Activated CD8-positive, alpha-beta memory T cell treated with anti-CD3 and anti-CD28 coated beads for 1 hour (primary cell): ENCODE measurements at places on chromosomes 7 and 10.

- DNase-seq: no peak
Observed at GRCh38 chr10:118339111-118339510, 3.0 kb downstream of the FAM204A start.

GRCh38 chr7:149104749-149105148 is 14.2 kb upstream of the ZNF786 start:
- DNase-seq: no peak

DNA sequence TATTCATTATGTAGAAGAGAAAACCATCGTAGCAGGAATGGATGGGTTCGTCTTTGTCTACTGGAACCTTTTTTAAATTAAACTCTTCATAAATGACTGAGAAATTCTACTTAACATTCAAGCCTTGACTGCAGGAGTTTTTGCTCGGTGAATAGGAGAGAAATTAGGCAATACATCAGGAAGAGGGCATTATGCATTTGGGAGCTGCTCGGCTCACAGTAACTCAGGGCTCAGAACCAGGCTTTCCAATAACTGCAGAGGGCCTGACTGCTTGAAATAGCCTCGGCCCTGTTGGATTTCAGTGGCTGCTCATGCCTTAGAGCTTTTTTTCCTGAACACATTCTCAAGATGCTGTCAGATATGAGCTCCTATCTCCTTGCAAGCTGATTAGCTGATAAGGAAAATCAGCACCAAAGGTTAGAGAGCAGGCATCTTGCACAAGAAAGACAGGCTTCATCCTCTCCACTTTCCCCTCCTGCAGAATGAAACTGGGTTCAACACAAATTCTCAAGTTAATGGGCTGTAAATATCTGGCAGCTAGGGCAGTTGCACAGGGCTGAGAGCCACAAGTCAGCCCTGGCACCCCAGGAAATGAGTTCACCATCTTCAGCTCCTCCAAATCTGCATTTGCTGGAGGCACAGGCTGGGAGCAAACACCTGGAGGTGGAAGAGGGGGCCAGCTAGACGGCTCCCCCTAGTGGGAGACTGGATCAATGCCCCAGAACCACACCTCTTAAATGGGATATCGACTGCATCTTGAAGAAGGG is 24.3 kb downstream of the TECTB start:
- peak; percentile 7 for DNase-seq

DNA sequence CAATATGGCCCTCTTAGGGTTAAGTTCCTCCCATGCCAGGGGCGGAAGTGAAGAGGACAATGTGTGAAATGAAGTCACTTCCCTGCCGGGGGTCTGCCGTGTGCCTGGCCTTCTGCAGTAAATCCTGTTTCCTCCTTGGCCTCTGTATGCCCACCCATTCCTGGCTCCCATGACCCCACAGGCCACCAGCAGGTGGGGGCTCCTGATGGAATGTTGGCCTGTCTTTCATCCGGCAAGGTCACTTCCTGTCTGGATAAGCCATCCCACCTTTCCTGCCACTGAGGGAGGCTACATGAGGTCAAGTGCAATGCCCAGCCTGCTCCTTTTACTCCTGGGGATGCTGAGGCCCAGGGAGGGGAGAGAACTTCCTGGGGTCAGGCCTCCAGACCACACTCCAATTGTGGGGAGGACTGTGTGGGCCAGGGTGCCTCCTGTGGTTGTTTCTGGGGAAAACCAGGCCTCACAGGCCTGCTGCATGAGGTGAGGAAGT is 22.3 kb downstream of the PALD1 start:
- DNase-seq: no peak

GRCh38 chr7:70789481-70790214 is 342.3 kb upstream of the GALNT17 start:
- DNase-seq: no peak
